ENCODE measurements at places on chromosomes 1 and 21. TPM values are rescaled to one million over a fixed set of nuclear protein-coding genes. Genes with fewer than 3 reads are reported as not detected.

GRCh38 chr1:3129133-3129490 lies 60.1 kb downstream of the PRDM16 start:
- no peaks in the 10 kb centered on the region for H3K36me3 ChIP-seq
- H3K27ac ChIP-seq, result no peak overlapping the region
- no peak for DNase-seq
- no peaks in the 10 kb centered on the region for H3K4me1 ChIP-seq

SOAT1 gene
- total RNA-seq, result 48.1 TPM

DNA sequence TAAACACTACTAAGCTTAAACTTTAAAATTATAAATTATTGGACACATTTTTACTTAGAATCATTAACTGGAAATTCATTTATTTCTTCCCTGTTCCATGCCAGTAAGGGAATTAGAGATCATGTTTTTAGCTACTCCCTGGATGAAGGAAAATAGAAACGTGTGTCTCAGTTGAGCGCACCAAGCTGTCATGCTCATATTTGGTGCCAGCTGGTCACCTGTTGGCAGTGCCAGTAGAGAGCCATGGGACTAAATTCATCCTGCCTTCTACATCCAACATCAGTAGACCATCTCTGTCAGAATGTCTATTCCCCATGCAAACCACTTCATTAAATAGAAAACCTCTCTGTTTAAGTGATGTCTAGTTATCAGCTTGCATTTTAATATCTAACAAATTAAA lies 17.4 kb upstream of the SLC22A15 start:
- no peaks in the 10 kb centered on the region for H3K36me3 ChIP-seq
- H3K27me3 ChIP-seq, result no peaks in the 10 kb centered on the region
- no peak for DNase-seq
- H3K4me1 ChIP-seq, result no peaks in the 10 kb centered on the region

DNA sequence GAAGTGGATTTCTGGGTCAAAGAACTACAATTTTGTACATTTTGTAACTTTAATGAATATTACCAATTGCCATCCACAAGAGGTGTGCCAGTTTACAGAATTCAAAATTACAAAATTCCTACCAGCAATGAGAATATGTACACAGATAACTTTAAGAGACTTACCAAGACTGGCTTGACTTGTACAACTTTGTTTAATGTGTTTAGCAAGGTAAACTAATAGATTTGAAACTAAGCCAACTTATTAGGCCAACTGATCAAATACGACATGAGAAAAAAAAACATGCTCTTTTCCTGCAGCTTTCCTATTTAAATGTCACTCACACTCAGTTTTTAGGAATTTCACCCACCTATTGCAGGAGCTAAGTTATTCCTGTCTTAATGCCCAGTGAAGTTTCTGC lies 11.4 kb downstream of the EXOC8 start:
- H3K4me1 ChIP-seq, result no peaks in the 10 kb centered on the region
- H3K27me3 ChIP-seq, result no peaks in the 10 kb centered on the region
- H3K36me3 ChIP-seq, result no peaks in the 10 kb centered on the region
- H3K4me3 ChIP-seq, result no peak overlapping the region
- no peak overlapping the region for H3K27ac ChIP-seq
- DNase-seq, result no peak

Measured in naive thymus-derived CD4-positive, alpha-beta T cell (primary cell).